ENCODE measurements at places on chromosomes 16 and 17.

DNA sequence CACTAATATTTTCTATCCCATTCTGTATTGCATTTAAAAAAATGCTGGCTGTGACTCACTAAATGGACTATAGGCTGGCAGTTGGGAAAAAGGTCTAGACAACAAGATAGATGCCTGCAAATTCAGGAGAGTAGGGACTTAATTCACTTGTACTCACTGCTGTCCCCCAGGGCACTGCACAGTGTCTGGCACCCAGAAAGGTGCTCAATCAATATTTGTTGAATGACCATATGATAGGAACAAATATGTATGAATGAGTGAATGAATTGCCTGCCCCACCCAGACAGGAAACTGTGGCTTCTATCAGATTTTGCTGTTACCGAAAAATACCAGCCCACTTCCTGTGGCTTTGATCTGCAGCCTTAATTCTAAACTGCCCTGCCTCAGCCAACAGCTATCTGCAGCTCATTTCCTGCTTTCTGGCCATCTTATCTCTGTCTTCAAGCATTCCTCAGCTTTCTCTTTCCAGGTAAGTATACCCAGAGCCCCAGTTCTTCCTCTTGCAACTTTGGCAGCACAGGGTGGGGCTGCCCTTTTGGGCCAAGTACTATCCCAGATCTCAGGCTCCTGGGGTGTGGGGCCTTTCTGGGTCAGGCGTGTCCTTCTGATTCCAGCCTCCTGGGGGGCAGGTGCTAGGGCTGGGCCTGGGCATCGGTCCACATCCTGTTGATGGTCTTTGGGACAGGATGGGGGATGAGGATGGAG lies 15.3 kb upstream of the TNS4 start:
- peak; percentile 29 for DNase-seq

GRCh38 chr16:23987443-23987842 lies 151.7 kb downstream of the PRKCB start:
- DNase-seq: no peak

DNA sequence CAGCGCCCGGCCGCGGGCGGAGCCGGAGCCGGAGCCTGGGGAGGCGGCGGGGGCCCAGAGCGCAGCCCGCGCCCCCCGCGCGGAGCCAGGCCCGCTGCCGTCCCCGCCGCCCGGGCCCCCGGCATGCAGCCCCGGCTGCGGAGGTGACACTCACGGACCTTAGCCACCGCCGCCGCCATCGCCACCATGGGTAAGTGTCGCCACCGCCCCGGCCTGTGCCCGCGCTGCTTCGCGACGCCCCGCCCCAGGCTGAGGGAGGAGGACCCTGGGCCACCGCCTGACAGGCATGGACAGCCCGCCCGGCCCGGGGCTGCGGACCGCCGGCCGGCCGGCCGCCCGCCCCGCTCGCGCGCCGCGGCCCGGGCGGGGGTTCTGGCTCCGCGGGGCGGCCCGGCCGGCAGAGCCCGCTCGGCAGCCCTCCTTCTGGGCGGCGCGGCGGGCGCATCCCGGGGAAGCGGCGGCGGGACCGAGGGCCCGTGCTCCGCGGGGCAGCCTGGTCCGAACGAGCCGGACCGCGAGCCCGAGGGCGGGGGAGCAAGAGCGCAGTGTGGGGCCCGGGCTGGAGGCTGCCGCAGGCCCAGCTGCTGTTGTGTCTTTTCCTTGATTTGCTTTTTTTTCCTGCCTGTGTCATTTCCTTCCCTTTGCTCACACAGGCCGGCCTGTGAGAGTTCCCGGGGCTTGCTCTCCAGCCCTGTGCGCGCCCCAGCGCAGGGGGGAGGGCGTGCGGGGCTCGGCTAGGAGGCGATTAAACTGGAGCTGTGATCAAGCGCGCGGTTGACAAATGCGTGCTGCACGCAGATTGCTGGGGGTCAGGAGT lies 565 bp downstream of the MAP3K3 start:
- peak; percentile 54 for DNase-seq

DNA sequence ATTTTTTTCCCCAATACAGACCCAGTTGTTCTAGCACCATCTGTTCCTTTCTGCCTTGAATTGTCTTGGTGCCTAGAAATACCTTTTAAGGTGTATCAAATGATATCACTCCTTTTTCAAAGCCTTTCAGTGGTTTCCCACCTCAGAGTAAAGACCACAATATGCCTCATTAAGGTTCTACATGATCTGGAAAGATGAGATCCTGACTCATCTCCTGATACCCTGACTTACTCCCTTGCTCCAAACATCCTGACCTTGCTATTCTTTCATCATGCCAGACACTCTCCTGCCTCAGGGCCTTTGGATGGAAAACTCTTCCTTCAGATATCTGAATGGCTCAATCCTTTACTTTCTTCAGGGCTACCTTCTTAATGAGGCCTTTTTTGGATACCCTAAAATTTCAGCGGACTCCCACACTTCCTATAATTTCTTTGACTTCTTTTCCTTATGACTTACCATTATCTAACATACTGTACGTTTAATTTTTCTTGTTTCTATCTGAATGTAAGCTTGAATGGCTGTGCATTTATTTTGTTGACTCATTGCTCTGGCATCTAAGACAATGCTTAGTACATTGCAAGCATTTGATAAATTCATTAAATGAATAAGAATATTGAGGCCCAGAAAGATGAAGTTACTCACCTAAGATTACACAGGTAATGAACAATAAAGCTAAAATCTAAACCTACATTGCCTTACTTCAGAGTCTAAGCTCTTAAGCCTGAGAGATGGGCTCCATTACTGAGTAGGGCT lies 19.2 kb downstream of the FLOT2 start:
- no peak for DNase-seq

- no peak for DNase-seq
These were observed 52.7 kb downstream of the TBC1D16 start for GRCh38 chr17:79982986-79983385.

- no peak for DNase-seq
These were observed 152.6 kb downstream of the CMIP start for GRCh38 chr16:81597079-81597658.

- no peak for DNase-seq
These were observed 23.7 kb upstream of the MYOCD start for GRCh38 chr17:12642034-12642433.

- no peak for DNase-seq
These were observed 183.1 kb upstream of the CCL2 start for GRCh38 chr17:34071886-34072420.

GRCh38 chr16:27096375-27096774 lies 29.6 kb downstream of the C16orf82 start:
- no peak for DNase-seq

DNA sequence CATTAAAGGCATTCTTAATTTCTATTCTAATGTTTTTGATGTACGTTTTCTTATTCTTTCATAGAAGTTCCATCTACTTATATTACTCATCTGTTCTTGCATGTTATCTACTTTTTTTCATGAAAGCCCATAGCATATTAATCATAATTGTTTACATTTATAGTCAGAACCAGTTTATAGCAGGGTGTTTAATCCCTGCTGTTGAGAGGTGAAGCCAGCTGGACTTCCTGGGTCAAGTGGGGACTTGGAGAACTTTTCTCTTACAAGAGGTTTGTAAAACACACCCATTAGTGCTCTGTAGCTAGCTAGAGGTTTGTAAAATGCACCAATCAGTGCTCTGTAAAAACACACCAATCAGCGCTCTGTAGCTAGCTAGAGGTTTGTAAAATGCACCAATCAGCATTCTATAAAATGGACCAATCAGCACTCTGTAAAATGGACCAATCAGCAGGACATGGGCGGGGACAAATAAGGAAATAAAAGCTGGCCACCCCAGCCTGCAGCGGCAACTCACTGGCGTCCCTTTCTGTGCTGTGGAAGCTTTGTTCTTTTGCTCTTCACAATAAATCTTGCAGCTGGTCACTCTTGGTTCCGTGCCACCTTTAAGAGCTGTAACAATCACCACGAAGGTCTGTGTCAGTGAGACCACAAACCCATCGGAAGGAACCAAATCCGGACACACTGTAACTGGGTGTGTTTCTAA lies 120.6 kb downstream of the TANC2 start:
- no peak for DNase-seq

DNA sequence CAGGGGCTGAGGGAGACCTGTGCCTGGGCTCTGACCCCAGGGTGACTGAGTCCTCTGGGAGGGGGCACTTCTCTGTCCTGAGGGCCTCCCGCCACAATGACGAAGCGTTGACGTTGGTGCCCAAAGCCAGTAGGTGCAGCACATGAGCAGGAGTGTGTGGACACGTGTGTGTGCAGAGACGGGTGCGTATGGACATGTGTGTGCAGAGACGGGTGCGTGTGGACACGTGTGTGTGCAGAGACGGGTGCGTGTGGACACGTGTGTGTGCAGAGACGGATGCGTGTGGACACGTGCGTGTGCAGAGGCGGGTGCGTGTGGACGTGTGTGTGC lies 726 bp upstream of the CD7 start:
- DNase-seq: no peak

GRCh38 chr17:37737971-37738370 lies 6.9 kb downstream of the HNF1B start:
- peak; percentile 43 for DNase-seq

DNA sequence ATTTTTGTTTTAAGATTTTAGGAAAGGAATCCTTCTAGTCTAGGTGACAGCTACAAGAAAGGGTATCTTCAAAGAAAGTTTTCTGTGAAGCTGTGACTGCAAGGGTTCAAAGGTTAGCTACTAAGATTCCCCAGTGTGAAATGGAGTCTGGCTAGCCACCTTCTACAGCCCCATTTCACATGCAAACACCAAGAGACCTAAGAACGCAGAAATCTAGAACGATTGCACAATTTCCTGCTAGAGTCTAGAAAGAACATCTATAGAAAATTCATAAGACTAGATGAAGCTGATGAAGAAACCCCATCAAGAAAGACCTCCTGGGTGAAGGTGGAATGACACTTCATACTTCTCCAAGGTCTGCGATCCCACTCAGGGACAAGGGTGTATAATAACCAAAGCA lies 77.1 kb downstream of the STX8 start:
- no peak for DNase-seq

GRCh38 chr17:75013092-75013559 lies 656 bp downstream of the MRPL58 start:
- no peak for DNase-seq

- no peak for DNase-seq
These were observed 290.6 kb downstream of the BCAS3 start for GRCh38 chr17:60968266-60968665.

DNA sequence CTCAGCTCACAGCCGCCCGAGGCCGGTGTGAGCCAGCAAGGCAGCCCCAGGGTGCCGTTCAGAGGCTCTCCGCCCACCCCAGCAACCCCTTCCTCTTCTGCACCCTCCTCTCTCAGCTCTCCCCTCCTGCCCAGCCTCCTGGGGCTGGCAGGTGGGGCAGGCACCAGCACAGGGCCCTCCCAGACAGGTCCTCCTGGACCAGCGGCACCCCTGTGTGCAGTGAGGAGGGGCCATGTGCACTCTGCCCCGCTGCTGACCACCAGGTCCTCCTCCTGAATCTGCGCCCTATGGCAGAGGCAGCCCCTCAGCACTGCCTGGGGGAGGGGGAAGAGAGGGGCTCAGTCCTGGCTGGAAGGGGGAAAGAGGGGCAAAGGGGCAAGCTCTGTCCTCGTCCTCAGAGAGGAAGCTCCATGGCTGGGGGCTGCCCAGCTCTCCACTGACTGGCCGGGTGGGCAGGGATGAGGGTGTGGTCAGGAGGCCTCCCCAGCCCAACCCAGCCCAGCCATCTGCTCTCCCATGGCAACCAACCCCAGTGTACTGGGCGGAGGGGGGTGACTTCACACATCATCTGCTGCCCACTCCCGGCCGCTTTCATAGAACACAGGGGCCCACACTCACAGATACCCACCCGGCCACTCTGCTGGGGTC lies 5.4 kb upstream of the BCAR1 start:
- DNase-seq: peak; percentile 68

DNA sequence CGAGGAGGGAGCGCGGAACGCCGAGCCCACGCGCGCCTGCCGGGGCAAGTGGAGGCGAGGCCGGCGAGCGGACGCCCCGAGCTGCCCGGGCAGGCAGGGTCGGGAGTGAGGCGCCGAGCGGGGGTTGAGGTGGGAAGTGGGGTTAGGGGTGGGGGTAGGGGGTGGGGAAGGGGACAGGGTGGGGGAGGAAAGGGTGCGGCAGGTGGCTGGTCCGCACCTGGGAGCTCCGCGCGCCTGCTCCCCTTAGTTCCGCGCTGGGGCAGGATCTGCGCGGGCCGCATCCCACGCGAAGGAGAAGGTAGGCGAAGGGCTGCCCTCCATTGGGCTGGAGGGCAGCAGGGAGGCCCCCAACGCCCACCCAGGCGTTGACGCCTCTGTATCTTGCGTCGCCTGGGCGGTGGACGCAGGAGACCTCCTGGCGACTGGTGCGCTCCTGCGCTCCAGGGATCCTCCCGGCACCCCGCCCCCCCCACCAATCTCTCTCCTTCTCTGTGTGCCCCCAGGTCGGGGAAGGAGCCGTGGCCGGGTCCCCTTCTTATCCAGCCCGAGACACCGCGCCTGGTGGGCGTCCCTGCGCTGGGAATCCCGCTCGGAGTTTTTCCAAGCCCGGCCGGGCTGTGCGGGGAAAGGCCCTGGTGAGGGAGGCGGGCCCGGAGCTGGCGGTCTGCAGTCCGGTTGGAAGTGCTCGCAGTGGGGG lies 51.3 kb upstream of the AMZ2 start:
- no peak for DNase-seq

GRCh38 chr16:65658787-65659220 lies 536.9 kb upstream of the CDH11 start:
- DNase-seq: peak; percentile 80

- DNase-seq: no peak
These were observed 24.4 kb downstream of the TRIM16 start for GRCh38 chr17:15659663-15660062.

GRCh38 chr16:53457670-53458069 lies 23.4 kb downstream of the RBL2 start:
- no peak for DNase-seq

GRCh38 chr17:37708008-37708615 lies 36.7 kb downstream of the HNF1B start:
- no peak for DNase-seq

DNA sequence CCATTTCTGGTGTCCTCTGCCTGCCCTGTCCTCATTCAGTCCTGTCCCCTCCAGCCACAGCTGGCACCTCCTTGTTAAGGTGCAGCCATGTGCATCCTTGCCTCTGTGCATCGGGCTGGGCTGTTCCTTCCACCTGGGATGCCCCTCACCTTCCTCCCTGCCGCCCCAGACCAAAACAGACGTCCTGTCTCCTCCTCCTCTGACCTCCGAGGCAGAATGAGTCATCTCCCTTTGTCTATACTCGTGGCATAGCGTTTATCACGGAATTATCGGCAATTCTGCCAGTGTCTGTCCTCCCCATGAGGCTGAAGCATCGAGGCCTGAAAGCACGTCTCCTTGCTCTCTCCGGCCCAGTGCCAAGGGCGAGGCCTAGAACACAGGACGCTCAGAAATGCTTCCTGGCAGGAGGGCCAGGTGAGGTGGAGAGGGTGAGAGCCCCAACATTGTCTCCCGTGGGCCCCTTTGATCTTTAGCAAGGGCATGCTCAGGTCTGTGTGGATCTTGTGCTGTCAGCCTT lies 4.6 kb downstream of the RAI1 start:
- DNase-seq: peak; percentile 88

DNA sequence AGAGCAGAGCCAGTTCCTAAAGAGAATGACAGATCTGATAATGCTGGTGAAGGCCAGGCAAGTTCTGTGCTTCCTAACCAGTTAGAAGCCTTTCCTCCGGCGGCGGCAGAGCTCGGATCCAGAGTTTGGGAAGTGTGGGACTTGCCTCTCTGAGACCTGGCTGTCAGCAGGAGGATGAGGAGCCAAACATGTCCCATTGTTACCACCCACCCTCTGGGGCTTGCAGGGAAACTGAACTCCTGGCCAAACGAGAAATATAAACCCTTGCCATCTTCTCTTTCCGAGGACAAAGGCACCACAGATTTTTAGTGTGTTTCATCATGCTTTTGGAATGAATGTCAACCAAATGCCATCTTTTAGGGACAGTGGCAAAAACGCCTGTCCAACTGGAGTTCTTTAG lies 80.2 kb upstream of the SMURF2 start:
- DNase-seq: no peak

GRCh38 chr17:50630524-50631194 lies 4.0 kb upstream of the ABCC3 start:
- no peak for DNase-seq

Data from fibroblast of mammary gland (primary cell).